WERI-Rb-1 (cell line): ENCODE measurements at places on chromosomes 16 and 17.

GRCh38 chr16:54285414-54286089 is 1.0 kb downstream of the IRX3 start:
- peak; percentile 25 for DNase-seq

DNA sequence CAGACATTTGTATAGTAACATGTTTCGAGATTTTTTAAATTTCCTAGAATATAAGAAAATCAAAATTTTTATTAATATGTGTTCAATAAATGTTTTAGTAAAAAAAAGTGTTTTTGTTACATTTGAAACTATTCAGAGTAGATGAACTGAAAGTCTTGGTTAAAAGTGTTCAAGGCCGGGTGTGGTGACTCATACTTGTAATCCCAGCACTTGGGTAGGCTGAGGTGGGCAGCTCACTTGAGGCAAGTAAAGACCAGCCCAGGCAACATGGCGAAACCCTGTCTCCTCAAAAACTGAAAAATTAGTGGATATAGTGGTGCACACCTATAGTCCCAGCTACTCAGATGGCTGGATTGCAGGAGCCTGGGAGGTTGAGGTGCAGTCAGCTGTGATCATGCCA is 16.8 kb upstream of the PHKG2 start:
- DNase-seq: no peak

DNA sequence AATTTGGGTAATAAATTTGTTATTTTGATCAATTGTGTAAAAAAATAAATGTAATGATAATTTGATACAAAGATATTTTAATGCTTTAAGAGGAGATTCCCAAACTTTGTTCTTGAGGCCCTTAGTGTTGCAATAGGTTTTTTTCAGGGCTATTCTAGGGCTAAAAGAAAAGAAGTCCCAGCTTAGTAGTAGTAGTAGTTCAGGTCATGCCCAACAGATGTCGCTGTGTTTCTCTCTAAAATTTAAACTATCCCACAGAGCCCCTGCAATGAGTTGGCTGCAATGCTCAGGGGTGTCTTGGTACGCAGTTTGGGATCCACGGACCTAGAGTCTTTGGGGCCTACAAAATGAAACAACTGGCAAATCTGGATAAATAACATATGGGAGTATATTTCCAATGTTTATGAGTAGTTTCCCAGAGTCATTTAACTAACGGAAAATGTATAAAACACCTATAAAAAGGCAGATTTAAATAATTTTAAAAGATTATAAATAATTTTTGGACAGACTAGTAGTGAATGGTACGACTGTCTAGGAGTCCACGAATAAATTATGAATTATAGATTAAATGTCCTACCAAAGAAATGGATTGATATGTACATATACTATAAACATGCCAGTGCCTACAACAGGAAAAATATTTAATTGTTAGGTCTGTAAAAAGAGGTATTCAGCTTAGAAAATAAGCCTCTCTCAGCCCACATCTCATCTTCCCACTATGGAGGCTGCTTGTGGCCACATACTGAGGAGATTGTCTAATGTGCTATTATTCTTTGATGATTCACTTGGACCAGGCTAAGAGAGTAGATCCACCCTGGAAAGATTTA is 228.5 kb upstream of the PMFBP1 start:
- DNase-seq: peak; percentile 42

GRCh38 chr17:66416207-66416940 is 114.0 kb downstream of the PRKCA start:
- peak; percentile 18 for DNase-seq

DNA sequence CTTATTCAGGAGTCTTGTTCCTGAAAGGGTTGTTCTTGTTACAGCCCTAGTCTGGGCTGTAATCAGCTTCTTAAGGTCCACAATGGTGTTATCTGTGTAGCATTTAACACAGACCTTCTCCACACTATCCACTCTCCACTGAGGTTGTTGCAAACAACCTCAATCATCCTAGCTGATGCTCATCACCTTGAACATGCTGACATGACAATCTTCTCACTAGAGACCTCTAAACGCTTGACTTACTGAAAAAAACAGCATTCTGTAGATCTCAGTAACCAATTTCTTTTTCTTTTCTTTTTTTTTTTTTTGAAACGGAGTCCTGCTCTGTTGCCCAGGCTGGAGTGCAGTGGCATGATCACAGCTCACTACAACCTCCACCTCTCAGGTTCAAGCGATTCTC is 3.6 kb downstream of the TNFRSF17 start:
- DNase-seq: no peak
